8988T (cell line): ENCODE measurements at places on chromosomes 16 and 17.

- no peak for DNase-seq
Measured at GRCh38 chr16:35305476-35305875, 1846.1 kb downstream of the TP53TG3F start.

DNA sequence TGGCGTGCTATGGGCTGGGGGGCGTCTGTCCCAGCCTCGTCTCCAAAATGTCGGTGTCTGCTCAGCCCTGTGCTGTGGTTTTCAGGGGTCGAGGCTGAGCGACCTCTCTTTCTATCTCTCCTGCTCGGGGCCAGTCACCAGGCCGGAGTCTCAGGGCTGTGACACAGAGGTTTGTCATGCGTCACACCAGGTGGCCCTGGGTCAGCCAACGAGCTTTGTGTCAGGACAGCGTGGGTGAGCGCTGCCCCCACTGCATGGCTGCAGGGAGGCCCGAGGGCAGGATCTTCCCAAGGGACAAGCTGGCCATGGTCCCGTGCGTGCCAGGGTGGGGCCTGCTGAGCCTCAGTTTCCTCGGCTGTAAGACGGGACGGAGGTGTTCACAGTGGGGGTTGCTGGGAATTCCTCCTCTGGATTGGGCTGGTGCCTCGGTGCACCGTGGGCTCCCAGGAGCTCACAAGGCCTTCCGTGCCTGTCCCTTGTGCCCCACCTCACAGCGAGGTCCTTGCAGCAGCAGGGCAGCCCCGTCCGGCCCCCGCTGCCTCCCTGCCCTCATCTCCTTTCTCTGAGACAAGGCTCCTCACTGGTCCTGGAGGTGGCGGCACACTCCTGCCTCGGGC, 50.5 kb downstream of the CBFA2T3 start:
- peak; percentile 97 for DNase-seq

DNA sequence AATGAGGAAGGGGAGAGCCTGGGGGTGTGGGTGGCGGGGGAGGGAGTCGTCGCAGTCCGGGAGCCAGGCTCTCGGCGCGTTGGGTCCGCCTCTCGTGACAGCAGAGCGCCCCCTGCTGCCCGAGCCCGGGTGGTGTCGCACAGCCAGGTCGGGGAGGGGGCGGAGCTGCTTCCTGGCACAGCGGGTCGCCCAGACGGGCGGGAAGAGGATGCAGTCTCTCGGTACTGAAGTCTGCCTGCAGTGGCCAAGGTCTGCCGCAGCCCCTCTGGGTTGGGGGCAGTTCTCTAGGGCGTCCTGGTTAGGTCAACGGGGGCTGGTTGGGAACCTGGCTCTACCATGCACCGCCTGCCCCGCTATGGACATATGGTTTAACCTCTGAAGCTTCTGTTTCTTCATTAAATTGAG, 38.2 kb upstream of the CCDC182 start:
- DNase-seq, result peak; percentile 47

DNA sequence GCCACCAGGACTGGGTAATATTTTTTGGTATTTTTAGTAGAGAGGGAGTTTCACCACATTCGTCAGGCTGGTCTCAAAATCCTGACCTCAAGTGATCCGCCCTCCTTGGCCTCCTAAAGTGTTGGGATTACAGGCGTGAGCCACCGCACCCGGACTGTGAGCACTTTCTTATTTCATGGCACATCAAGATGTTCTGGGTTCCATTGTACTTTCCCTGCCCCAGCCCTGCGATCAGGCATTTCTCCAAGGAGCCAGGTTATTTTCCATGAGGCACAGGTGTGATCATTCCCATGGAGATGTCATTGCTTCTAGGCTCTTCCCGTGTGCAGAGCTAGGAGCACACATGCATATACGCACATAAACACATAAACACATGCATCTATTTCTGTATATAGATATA, 2.6 kb upstream of the ANKRD40CL start:
- no peak for DNase-seq

- no peak for DNase-seq
Measured at GRCh38 chr16:75121949-75122568, 5.5 kb upstream of the LDHD start.
